Stimulated activated CD4-positive, alpha-beta T cell treated with anti-CD3 and anti-CD28 coated beads, Interleukin-4, amount 100 ng/mL, for 24 hours (primary cell): ENCODE measurements at places on chromosomes 5 and 9.

DNA sequence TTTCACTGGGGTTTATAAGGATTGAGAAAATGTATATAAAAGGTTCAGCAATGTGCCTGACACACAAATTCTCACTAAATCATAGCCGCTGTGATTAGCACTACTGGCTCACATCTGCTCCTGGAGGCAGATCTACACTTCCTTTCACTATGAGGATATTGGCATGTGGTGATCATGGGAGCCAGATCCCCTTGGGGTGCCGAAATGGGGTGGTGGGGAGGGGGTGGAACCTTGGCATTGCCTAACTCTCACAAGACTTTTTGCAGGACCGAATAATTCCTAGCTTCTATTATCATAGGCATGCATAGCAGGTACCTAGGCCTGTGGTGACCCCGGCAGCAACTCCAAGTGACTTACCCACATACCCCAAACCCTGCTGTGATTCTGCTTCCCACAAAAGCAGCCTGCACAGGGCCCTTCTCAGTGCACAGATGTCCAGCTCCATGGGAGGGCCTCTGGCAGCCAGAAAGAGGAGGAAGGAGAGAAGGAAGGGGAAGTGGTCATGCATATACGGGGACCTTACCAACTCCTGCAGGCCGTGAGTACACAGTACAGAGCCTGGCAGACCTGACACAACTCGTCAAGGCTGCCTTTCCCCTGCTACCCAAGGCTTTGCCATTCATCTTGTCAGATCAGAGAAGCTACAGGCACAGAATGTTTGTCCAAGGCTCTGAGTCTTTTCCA is 61.3 kb upstream of the IQGAP2 start:
- no peak for DNase-seq

- no peak for DNase-seq
Observed at GRCh38 chr9:124698265-124698664, 72.8 kb downstream of the NR6A1 start.

- DNase-seq, result no peak
Observed at GRCh38 chr5:88879724-88880123, 3.3 kb downstream of the MEF2C start.

GRCh38 chr5:151327585-151327984 is 19.8 kb downstream of the SLC36A2 start:
- no peak for DNase-seq

GRCh38 chr9:94783102-94783682 is 56.7 kb downstream of the AOPEP start:
- DNase-seq, result peak; percentile 47

DNA sequence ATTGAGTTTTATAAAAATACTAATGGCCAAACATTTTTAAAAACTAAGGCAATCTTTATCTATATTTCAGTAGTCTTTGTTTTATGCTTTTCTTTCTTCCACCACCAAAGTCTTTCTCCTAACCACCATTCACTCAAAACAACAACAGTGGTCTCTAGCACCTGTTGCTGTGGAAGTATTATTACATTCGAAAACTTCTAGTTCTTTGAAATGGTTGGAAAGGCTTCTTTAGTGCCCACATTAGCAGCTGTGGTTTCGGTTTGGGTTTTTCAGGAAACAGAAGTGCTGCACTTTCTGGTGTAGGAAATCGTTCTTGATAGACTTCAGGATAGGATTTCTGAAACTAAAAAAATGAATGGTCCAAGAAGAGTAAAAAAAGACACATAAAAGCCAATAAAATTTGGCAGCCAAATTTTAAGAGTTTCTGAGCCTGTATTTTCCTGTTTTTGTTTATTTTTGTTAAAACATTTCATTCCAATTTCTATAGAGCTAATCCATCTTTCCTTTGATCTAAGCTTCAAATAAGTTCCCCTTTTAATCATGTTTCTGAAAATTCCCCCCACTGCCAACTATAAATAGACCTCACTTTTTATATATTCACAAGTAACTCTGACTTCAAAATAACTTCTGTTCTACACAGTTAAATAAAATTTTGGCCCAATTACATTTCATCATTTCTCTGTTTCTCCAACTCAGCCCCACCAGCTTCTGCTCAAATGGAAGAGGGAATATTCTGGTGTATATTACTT is 102.2 kb downstream of the DEPDC1B start:
- no peak for DNase-seq

DNA sequence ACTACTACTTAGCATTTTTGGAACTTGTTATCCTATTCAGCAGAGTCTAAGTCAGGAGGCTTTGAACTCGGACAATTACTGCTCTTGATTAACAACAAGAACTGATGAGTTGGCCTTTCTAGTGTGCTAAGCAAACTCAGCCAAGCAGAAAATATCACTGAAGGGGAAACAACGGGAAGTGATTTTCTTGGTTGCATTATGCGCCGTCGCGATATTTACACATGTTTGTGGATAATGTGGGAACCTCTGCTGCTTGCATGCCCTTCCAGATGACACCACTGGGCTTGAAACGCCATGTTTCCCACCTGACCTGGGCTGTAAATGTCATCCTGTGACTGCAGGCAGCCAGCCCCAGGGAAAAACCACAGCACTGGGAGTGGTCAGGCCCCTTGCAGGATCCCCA is 205.5 kb downstream of the PAX5 start:
- DNase-seq, result no peak

- DNase-seq, result no peak
Observed at GRCh38 chr9:136056546-136057235, 38.4 kb downstream of the NACC2 start.

DNA sequence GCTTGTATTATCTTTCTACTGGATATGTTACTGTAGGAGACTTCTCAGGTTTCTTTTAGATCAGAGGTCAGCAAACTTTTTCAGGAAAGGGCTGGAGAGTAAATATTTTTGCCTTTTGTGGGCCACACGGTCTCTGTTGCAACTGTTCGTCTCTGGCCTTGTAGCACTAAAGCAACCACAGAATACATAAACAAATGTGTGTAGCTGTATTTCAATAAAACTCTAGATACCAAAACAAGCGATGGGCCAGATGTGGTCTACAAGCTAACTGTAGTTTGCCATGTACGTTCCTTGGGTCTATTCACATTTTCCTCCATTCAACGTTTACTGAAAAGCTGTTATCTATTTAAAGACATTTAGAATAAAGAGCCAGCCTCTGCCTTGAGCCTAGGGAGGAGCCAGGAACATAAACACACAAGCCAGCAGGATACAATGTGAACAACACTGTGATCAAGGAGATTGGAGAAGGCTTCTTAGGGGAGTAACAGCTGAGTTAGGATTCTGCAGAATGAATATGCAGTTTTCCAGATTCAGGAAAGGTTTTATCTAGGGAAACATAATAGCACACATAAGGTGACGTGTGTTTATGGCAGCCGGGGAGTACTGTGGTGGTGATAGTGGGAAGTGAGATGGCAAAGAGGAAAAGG is 33.0 kb upstream of the HOMER1 start:
- DNase-seq, result no peak

- no peak for DNase-seq
Observed at GRCh38 chr9:36222449-36222848, 31.7 kb downstream of the CLTA start.

DNA sequence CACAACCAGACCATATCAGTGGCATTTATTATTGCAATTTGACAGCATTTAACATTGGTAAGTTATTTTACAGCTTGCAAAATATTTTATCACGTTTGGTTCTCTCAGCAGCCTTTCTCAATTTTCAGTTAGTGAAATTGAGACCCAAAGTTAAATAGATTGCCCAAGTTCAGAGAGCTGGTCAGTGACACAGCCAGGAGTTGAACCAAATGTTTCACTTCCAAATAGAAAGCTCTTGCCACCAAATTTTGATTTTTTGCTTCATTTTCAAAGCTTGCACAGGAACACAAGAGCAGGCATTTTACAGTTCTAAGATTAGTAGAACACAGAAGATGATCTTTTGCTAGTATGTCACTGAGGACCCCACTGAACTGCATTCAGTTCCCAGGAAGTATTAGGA is 271.5 kb upstream of the C9orf72 start:
- no peak for DNase-seq

DNA sequence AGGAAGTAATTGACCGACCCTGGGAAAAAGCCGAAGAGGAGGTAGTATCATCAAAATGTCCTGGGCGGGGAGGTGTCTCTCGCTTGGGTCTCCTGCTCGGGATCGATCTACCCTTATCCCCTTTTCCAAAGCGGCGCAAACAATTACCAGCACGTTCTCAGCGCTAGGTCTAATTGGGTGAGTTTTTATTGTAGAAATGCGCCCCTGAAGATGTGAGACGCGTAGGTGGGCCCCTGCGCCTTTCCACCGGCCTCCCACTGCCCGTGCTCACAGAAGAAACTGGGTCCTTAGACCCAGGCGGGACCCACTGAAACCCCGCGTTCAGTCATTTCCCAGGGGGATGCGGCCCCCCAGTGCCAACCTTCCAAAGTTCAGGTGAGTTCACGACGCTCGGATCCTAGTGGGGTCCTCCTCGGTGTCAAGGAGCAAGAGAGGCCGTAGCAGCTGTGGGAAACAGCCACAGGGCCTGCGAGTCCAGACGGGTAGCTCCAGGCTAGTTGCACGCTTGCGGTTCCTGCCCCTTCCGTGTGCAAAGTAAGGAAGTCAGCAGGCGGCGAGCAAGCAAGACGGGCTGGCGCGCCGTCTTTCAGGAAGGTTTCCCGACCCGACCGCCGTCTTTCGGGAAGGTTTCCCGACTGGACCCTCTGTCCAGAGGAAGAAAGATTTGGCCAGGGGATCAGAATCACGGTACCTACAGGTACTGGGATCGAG is 1.5 kb downstream of the SMIM32 start:
- no peak for DNase-seq

GRCh38 chr9:70092190-70092589 is 48.5 kb downstream of the MAMDC2 start:
- DNase-seq, result no peak

GRCh38 chr5:101955891-101956290 is 340.2 kb downstream of the SLCO4C1 start:
- DNase-seq, result no peak

DNA sequence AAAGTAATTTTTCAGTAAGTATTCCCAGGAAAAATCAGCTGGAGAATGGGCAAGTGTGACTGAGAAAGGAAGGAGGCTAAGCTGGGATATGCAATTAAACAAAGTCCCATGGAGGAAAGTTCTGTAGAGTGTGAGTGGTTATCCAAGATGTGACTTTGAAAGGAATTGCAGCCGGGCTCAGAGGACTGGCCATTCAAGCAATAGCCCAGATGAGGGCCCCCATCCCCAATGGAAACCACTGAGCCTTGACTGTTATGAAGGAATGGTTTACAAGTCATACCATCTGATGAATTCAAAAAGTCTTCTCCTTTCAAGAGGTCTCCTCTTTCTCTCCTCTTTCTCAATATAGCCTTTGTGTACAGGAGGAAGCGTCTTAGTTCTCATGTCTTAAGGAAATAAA is 6.5 kb downstream of the LVRN start:
- no peak for DNase-seq
